ENCODE measurements at places on chromosomes 1 and 21. TPM values are rescaled to one million over a fixed set of nuclear protein-coding genes. Genes with fewer than 3 reads are reported as not detected.

The NCF2 gene
- 5.2 TPM for total RNA-seq

DNA sequence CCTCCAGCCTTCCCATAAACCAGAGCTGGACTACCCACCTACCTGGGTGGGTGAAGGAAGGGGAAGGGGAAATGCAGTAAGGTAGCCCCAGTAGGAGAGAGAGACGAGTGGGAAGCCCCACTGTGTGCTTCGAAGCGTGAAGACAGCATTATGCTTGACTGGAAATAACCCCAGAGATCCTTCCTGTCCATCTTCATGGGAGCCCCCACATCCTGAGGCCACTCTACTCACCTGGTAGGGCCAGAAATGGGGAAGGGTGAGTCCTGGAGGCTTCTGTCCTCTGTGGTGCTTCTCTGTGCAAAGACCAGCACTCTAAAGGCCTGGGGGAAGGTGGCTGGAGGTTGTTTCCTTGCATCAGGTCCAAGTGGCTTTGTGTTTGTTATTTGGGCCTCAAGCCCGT, 10.0 kb upstream of the RASSF5 start:
- no peak for DNase-seq

DNA sequence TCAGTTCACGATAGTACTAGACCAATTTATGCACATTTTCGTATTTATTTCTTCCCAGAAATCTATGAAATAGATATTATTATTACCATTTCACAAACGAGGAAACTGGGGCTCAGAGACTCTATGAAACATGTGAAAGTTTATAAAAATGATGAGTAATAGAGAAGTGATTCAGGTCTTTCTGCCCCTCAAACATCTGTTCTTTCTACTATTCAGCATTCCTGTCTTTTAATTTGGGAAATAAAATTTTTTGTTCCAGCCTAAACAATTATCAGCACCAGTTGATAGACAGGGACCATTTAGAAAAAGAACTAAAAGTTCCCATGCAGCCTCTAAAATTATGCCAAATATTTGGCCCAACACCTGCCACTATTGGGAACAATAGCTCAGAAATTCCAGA, 585.1 kb downstream of the PTPRC start:
- no peak for DNase-seq

DNA sequence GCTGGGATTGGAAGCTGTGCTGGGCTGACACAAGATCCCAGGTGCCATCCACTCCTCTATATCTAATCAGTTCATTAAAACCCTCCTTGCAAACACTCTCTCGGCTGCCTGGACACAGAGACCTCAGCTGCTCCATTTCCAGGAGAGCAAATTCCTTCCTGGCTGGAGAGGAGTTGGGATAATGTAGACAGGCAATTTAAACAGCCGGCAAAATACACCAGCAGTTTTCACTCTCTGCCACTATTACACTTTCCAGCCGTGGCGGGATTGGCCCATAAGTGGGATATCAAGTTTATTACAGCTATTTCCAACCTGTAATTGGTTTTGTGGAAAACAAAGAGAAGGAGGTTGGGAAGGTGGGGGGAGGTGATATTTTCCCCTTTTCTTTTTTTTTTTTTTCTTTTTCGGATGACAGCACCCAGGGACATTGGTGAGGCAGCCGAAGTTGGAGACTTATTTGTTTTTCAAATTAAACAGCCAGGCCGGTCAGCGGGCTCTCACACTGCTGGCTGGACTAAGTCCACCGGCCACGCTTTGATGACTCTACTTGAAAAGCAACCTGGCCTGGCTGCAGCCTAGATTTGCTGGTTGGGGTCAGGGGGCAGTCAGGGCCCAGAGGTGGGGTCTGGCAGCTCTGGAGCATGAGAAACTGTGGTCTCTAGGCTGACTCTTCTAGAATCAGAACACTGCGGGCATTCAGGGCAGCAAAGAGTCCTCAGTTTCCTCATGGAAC, 177.4 kb downstream of the IGSF21 start:
- no peak for DNase-seq

GRCh38 chr1:191608367-191608766, 549.9 kb upstream of the RGS18 start:
- DNase-seq: no peak

DNA sequence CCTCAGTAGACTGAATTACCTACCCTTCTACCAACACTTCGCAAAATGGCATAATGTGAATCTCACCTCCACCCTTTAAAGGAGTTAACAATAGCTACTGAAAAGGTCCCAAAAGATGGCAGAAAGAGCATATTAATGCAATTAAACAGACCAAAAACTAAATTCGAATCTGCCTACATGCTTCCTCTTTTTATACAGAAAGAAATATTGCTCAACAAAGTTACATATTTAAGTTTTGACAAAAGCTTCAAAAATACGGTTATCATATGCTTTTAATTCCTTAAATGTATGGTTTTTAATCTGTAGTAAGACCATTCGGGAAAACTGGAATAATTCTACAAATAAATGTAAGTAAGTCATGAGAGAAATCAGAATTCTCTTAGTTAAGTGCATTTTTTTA, 2.2 kb downstream of the APP start:
- DNase-seq: no peak

Data from esophagus muscularis mucosa (tissue), 4 donors.